ENCODE measurements at places on chromosomes 12 and 14.

DNA sequence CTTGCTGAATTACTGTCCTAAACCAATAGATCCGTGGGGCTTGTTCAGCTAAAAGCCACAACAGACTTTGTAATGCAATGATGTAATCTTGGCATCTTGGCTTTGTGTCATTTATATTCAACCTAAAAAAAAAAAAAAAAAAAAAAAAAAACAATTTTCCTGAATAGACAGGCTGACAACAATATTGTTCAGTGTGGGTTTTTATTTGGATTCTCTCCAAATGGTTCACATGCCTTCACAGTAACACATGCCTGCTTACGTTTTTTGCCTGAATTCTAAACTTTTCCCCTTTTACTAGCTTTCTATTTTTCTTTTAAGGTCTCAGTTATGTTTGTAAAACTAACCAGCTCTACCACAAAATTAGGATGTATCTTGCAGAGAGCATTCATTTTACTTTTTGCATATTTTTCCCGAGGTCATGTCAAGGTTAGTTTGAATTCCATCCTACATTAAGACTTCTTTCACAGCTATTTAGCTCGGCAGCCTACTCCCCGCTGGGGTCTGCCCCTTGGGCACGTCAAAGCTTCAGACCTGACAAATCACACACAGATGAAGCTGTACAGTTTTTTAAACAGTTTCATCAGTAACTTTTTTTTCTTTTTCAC lies 213.7 kb upstream of the NPAS3 start:
- no peak for DNase-seq

DNA sequence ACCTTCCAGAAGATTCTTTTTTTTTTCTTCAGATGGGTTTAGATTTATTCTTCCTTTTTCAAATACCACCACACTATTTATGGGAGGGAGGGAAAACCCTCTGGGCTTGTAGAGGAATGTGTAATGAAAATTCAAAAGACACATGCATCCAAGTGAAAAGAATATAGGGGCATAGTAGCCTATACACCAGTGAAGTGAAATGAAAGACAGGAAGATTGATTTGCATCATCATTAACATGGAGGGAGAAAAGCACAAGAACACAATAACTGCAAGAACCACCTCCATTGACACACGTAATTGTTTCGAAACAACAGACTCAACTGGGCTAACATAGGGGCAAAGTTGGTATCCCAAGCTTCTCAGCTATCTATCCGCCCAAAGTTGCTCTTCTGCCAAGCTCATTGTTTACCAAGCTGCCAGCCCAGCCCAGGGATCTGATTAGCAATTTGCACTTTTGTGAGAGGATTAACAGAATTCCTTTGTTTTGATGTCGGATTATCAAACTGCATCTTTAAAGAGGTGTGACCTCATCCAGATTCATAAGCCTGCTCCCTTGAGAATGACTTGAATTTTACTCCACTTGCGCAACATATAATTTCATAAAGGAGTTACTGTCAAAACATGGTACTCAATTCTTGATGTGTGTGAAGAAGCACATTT lies 430.5 kb upstream of the SOX5 start:
- no peak for DNase-seq

- DNase-seq, result no peak
Observed at GRCh38 chr12:108526482-108527165, 11.5 kb downstream of the FICD start.

DNA sequence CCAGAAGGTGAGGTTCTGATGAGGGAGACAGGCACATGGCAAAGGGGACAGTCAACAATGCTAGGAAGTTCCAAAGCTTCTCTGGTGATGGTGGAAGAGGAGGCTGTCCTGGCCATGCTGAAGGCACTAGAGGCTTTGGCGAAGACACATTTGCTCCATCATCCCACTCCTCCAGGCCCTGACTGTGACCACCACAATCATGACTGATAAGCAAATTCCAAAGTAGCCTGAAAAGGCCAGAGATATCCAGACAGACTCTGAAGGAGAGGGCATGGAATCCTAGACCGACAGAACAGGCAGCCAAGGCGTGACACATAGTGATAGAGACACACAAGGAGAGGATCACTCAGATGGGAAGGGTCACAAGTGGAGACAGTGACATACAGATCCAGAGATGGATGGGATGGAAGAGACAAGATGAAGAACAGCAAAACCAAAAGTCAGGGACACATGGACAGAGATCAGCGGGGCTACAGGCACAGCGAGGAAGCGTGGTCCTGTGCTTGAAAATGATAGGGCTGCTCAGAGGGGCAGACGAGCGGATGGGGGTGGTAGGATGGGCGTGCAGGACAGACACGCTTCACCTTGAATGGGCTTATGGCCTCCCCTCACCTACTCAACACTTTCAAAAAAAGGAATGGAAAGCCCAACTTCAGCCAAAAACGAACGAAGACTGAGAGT lies 1.3 kb downstream of the ZFHX2 start:
- DNase-seq, result no peak

DNA sequence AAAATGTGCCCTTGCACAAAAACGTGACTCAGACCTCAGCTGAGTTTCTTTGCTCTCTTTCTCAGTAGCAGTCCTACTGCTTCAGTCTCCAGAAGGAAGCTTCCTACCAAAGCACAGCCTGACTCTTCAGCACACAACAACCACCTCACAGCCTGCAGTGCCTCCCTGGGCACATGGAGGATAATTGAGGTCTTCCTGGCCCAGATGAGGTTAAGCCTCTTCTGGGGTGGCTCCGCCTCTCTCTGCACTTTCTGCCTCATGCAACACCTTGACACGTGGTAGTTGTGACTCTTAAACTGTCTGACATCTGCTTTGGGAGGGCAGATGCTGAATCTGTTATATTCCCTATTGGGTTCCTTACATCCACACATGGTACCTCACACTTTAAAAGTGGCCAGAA lies 33.8 kb downstream of the GIT2 start:
- DNase-seq, result no peak

DNA sequence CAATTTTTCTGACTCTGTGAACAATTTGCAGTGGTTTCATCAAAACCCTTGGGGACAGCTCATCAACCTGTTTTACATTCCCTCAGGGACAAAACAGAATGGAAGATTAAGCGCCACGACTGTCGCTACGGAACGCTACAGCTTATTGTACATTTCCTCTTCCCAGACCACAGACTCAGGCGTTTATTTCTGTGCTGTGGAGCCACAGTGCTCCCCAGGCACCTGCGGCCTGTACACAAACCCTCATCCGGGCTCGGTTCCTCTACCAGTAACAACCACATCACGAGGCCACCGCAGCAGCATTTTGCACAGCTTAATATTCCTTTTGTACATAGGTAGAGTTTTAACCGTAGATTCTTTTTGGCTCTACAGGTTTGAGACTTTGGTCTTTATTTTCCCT lies 397.4 kb upstream of the OR4E1 start:
- DNase-seq, result peak; percentile 73

- no peak for DNase-seq
Observed at GRCh38 chr12:49936925-49937324, 13.6 kb upstream of the AQP2 start.

DNA sequence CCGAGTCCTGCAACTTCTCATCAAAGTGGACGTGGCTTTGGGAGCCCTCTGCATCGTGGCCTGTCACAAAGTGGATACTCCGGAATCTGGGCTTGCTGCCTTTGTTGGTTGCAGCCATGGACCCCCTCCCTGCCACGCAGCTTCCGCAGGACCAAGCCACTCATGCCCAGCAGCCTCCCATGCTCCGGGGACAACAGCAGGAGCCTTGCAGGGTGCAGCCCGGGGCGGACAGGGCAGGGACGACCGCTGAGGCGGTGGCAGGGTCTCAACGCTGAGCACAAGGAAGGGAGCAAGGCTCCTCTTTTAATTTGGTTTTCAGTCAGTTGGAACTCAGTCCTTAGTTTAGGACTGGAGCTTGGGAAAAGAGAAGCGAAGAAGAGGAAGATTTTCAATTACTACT lies 12.1 kb upstream of the ADCY6 start:
- no peak for DNase-seq

- peak; percentile 72 for DNase-seq
Observed at GRCh38 chr14:103393676-103394626, 8.7 kb downstream of the MARK3 start.

DNA sequence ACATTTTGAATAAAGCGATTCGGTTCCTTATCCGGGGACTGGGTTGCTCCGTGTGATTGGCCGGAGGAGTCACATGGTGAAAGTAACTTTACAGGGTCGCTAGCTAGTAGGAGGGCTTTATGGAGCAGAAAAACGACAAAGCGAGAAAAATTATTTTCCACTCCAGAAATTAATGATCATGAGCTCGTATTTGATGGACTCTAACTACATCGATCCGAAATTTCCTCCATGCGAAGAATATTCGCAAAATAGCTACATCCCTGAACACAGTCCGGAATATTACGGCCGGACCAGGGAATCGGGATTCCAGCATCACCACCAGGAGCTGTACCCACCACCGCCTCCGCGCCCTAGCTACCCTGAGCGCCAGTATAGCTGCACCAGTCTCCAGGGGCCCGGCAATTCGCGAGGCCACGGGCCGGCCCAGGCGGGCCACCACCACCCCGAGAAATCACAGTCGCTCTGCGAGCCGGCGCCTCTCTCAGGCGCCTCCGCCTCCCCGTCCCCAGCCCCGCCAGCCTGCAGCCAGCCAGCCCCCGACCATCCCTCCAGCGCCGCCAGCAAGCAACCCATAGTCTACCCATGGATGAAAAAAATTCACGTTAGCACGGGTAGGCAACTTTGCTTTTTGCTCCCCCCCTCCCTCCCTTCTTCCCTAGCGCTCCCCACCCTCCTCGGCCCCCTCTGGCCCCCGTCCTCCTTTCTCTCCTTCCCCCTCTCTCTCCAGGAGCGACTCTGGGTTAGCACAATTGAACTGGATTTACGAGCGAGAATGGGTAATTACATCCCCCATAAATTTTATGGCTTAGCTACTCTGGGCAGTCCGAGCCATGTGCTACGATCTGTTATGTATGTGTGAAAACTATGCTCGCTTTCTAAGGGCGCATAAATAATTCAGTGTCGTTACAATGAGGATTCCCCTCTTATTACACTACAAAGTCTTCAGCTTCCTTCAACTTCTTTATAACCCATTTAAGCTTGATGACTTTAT lies at the start of gene HOXC4:
HOXC4 (plus strand) TSS at position 85 of the 991 bp plus-strand sequence; CDS start at position 173, 88 bp downstream.
- no peak for DNase-seq

All from hematopoietic multipotent progenitor cell (in vitro differentiated cells).